ENCODE measurements at places on chromosomes 7 and 10. TPM values are rescaled to one million over a fixed set of nuclear protein-coding genes. Genes with fewer than 3 reads are reported as not detected.

The STX1A gene
- total RNA-seq, result 2.9 TPM

The CFAP70 gene
- 0.13 TPM for total RNA-seq

The HMX3 gene
- total RNA-seq, result not detected

The PRKAR1B gene
- 28.2 TPM for total RNA-seq

The SAMD8 gene
- total RNA-seq, result 10.4 TPM

The NRG3 gene
- not detected for total RNA-seq

DNA sequence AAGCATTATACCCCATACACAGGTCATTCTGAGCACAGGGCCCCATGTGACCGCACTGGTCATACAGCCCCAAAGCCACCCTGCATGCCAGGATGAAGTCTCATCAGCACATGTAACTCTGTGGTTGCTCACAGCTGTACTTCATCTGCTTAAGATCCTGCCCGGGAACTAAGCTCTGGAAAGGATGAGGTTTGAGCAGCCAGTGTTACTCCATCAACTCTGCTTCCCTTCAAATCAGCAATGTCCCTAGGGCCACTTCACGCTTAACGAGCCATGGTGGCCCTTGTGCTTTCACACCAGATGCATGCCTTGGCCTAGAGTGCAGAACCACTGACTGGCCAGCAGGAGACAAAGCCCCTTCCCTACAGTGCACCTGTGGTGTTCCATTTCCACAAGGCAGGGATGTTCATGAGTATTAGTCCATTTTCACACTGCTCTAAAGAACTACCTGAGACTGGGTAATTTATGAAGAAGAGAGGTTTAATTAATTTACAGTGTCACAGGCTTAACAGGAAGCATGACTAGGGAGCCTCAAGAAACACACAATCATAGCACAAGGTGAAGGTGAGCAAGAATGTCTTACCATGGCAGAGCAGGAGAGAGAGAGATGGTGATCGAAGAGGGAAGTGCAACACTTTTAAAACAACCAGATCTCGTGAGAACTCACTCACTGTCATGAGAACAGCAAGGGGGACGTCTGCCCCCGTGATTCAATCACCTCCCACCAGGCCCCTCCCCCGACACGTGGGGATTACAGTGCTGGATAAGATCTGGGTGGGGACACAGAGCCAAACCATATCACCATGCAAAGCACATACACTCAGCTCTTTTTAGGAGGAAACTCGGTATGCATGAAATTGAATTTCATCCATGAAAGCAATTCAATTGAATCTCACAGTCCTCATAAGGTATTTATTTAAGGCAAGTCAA is 149.0 kb upstream of the CDCA7L start:
- H3K27ac ChIP-seq, result no peak overlapping the region
- H3K4me1 ChIP-seq, result no peaks in the 10 kb centered on the region
- no peak overlapping the region for H3K4me3 ChIP-seq
- H3K27me3 ChIP-seq, result no peaks in the 10 kb centered on the region
- H3K36me3 ChIP-seq, result no peaks in the 10 kb centered on the region

DNA sequence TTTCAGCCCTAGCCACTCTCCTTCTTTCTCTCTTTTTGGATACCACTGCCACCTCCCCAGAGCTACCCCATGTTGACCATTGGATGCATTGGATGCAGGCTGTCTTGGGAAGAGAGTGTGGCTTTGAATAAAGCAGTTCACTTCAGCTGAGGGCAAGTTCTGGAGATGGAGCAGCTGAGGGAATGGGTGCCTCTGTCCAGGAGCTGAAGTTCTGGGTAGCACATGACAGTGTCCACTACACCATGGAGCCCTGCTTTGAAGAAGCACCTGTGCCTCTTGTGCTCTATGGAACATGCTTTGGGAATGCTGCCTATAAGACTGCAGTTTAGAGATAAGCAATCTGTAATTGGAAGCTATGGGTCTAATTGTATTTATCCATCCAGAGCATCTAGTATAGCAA is 1028.7 kb downstream of the TYW1 start:
- H3K27ac ChIP-seq, result no peak overlapping the region
- DNase-seq, result no peak
- no peaks in the 10 kb centered on the region for H3K27me3 ChIP-seq
- no peaks in the 10 kb centered on the region for H3K36me3 ChIP-seq
- no peak overlapping the region for H3K4me3 ChIP-seq
- H3K4me1 ChIP-seq, result no peaks in the 10 kb centered on the region

GRCh38 chr7:134315679-134316538 is 821 bp downstream of the SLC35B4 start:
- no peaks in the 10 kb centered on the region for H3K36me3 ChIP-seq
- H3K4me1 ChIP-seq, result peaks cover 21% of the 10 kb centered on the region

GRCh38 chr10:92830478-92831389 is 17.6 kb upstream of the EXOC6 start:
- DNase-seq, result no peak
- peaks cover 8% of the 10 kb centered on the region for H3K4me1 ChIP-seq
- H3K36me3 ChIP-seq, result no peaks in the 10 kb centered on the region

DNA sequence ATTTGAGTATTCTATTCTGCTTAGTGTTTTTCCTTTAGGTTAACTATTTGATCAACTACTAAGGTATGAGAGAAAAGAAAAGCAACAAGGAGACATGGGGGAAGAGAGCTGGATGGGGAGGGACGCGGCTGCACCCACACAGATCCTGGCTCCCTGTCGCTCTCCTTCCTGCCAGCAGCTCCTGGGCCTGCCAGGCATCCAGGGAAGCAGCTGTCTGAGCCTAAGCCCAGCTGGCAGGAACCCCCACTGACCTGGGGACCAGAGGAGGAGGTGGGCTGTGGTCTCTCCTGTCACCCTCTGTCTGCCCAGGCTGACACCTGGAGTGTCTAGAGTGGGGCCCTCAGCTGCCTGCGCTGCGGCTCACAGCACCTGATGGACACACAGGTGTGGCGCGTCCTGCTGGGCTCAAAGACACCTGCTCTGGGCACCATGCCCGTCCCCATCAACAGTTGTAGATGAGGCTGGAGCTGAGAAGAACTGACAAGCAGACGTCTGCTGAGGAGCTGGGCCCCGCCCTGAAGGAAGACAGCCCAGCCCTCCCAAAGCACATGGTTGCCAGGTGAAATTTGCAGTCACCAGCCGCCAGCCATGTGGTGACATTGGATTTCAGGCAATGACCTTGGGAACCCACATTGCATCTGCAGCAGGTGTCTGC is 207.9 kb downstream of the PLXNA4 start:
- H3K4me1 ChIP-seq, result no peaks in the 10 kb centered on the region
- no peak overlapping the region for H3K4me3 ChIP-seq
- no peak for DNase-seq
- no peak overlapping the region for H3K27ac ChIP-seq
- H3K36me3 ChIP-seq, result no peaks in the 10 kb centered on the region

- no peak for DNase-seq
- no peaks in the 10 kb centered on the region for H3K4me1 ChIP-seq
- H3K27me3 ChIP-seq, result peaks cover 38% of the 10 kb centered on the region
Observed at GRCh38 chr10:104076743-104077160, 8.9 kb downstream of the COL17A1 start.

GRCh38 chr10:15037691-15038090 is 6.1 kb upstream of the OLAH start:
- no peaks in the 10 kb centered on the region for H3K36me3 ChIP-seq
- H3K4me3 ChIP-seq, result no peak overlapping the region
- no peak for DNase-seq
- H3K27ac ChIP-seq, result no peak overlapping the region
- H3K4me1 ChIP-seq, result no peaks in the 10 kb centered on the region
- H3K27me3 ChIP-seq, result no peaks in the 10 kb centered on the region

DNA sequence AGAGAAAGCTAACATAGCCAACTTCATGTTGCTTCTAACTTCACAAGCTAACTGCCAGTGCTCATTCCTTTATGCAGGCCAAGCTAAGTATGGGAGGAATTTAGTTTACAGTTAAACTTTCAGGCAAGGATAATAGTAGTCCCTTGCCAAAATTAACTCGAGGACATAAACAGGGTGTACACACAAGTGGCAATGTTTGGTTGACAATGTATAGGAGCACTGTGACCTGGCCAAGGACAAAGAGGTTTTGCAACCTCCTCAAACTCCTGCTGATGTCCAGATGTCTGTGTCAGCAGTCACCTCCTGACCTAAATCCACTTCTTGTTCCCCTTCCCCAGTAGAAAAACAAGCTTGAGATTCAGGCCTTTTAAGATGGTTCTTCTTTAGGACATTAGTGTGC is 494.6 kb upstream of the KLF6 start:
- DNase-seq, result no peak
- H3K27me3 ChIP-seq, result no peaks in the 10 kb centered on the region
- H3K36me3 ChIP-seq, result no peaks in the 10 kb centered on the region
- no peak overlapping the region for H3K27ac ChIP-seq
- no peaks in the 10 kb centered on the region for H3K4me1 ChIP-seq

DNA sequence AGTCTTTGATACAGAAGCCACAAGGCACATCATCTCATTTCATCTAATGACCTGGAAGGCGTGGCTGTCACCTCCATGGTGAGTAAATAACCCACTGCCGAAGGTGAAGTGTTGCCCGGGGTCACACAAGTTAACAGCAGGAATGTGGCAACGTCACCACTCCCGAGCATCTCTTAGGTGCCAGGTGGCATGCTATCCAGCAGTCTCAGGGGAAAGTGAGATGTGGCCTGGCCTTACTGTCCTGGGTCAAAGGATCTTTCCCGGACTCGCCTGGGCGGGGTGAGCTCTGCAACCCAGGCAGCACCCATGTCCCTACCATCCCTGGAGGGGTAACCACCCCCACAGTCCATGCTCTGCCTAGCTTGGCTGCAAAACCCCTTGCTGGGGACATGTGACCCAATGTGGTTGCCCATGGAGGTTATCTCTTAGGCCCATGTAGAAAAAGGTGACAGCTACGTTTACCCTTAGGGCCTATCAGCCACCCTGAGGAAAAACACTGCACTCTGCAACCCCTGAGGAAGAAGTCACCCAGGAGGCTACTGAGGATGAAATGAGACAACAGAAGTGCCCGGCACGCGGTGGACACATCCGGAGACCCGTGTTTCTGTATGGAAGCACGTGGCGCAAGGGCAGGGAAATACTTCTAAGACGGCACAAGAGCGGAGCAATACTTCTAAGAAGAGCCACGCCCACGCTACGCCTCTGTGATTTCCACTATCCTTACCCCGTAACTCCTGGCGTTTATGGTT is 52.0 kb downstream of the BAIAP2L1 start:
- no peaks in the 10 kb centered on the region for H3K27me3 ChIP-seq
- H3K4me1 ChIP-seq, result peaks cover under 1% of the 10 kb centered on the region
- H3K4me3 ChIP-seq, result no peak overlapping the region
- H3K36me3 ChIP-seq, result peaks cover 2% of the 10 kb centered on the region
- no peak for DNase-seq

DNA sequence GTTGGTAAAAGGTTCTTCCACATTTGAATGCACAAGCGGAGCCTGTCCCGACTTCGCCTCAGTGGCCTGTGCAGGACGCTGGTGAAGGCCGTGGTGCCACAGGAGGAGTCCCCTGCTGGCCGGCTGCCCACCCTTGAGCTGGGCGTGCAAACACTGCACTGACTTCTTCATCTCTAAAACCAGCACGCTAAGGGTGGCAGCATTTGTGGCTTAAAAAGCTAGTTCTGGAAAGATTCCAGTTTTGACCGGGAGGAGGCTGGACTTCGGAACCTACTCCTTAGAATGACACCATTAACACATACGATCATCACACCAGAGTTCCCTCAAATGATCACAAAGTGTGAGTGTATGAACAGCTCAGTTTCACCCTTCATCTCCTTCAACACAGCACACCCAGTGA is 102.4 kb downstream of the SMURF1 start:
- H3K27me3 ChIP-seq, result no peaks in the 10 kb centered on the region
- H3K4me1 ChIP-seq, result peaks cover 26% of the 10 kb centered on the region
- no peak overlapping the region for H3K27ac ChIP-seq
- peak; percentile 8 for DNase-seq
- no peak overlapping the region for H3K4me3 ChIP-seq

DNA sequence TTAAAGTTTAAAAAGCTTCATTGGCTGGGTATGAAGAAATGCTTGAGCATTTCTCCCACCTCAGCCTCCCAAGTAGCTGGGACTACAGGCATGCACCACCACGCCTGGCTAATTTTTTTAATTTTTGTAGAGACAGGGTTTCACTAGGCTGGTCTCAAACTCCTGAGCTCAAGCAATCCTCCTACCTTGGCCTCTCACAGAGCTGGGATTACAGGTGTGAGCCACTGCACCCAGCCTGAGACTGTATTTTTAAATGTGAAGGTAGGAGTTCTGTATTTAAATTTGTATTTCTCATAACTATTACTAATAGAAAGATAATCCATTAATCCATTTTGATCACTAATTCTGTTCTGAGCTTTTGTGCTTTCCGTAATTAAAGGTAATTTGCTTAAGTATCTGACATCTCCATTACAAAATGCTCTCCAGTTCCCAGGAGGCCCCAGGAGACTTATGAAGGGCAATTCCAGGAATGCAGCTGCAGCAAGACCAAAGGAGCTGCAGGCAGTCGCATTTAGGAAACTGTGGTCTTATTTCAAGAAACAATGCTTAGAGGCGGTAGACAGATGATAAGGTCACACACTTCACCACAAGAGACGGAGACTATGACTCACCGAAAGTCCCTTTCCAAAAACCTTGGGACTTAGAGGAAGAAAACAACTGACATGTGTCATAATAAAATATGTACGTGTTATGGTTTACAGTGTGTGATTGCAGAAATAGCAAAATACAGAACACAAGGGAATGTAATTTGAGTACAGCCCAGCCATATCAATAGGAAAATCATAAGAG is 23.3 kb downstream of the YAE1 start:
- DNase-seq, result no peak
- H3K4me3 ChIP-seq, result no peak overlapping the region
- H3K4me1 ChIP-seq, result no peaks in the 10 kb centered on the region
- H3K27ac ChIP-seq, result no peak overlapping the region
- H3K36me3 ChIP-seq, result no peaks in the 10 kb centered on the region
- H3K27me3 ChIP-seq, result no peaks in the 10 kb centered on the region

DNA sequence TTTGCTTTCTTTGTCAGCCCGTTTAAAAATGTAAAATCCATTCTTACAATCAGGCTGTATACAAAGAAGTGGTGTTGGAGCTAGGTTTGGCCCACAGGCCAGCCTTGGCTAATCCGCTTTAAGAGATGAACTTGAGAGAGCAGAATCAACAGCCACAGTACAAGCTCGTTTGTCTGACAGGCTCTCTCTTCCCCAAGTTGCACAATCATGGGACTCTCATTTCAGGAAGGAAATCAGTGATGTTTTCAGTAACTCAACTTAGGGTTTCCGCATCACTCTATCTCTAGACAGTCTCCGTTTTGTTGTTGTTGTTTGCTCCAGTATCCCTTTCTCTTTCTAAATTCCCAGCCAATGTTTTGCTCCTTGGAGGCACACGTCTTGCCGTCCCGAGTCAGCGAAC is 582.0 kb upstream of the MKI67 start:
- H3K27me3 ChIP-seq, result peaks cover 15% of the 10 kb centered on the region
- DNase-seq, result no peak
- H3K4me3 ChIP-seq, result no peak overlapping the region
- H3K4me1 ChIP-seq, result no peaks in the 10 kb centered on the region
- H3K36me3 ChIP-seq, result no peaks in the 10 kb centered on the region

- no peak overlapping the region for H3K27ac ChIP-seq
- H3K36me3 ChIP-seq, result no peaks in the 10 kb centered on the region
- H3K4me1 ChIP-seq, result no peaks in the 10 kb centered on the region
- H3K4me3 ChIP-seq, result no peak overlapping the region
Observed at GRCh38 chr10:130655313-130656186, 519.4 kb downstream of the GLRX3 start.
